ENCODE measurements at places on chromosomes 13 and 19.

GRCh38 chr13:23794267-23795161, 94.7 kb downstream of the MIPEP start:
- DNase-seq = peak; percentile 67

- DNase-seq = peak; percentile 33
Measured at GRCh38 chr13:21537105-21537504, 66.9 kb downstream of the MICU2 start.

- DNase-seq = no peak
Measured at GRCh38 chr13:99726282-99726894, 225.1 kb downstream of the TM9SF2 start.

DNA sequence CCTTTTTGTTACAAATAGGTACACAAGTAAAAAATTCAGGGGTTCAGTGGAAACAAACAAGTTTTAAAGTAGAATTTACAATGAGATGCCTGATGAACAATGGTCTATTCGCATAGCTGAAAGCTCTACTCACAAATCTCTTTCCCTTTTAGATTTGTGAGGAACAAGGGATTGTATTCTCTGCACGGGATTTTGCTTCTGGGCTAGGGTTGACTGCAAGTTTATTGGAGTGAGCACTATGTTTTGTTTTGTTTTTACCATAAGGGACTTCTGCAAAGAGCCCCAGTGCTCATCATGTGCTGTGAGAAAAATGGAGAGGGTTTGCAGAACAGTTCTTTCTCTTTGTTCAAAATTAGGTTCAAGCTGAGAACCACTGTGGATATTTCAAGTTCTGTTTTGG, 160.5 kb downstream of the DLEU7 start:
- DNase-seq = no peak

DNA sequence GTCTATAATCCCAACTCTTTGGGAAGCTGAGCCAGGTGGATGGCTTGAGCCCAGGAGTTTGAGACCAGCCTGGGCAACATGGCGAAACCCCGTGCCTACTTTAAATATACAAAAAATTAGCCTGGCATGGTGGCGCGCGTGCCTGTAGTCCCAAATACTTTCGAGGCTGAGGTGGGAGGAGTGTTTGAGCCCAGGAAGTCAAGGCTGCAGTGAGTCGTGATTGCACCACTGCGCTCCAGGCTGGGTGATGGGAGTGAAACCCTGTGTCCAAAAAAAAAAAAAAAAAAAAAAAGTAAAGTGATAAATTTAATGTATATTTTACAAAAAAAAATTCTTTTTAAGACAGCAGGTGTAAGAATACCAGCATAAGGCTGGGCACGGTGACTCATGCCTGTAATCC, 17.6 kb downstream of the TMEM38A start:
- DNase-seq = no peak

- no peak for DNase-seq
Measured at GRCh38 chr13:44117351-44117750, 237.6 kb downstream of the LACC1 start.

DNA sequence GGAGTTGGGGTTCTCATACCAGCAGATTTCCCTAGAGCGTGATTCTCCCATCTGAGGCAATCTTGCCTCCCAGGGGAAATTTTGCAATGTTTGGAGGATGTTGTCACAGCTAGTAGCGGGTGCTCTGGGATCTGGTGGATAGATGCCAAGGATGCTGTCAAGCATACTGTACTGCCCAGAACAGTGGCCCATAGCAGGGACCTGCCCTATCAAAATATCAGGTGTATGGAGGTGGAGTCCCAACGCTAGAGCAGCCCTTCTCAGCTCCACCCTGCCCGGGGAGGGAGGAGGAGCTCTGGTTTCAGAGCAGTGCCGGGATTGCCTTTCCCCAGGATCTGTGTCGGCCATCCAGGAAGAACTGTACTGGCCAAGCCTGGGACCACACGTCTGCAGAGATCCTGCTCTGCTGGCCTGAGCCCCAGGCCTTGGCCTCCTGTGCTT, 10.9 kb upstream of the QTRT1 start:
- DNase-seq = peak; percentile 63

- no peak for DNase-seq
Measured at GRCh38 chr13:43058831-43059230, 35.4 kb downstream of the DNAJC15 start.

- no peak for DNase-seq
Measured at GRCh38 chr19:17471410-17472125, 1.2 kb downstream of the SLC27A1 start.

DNA sequence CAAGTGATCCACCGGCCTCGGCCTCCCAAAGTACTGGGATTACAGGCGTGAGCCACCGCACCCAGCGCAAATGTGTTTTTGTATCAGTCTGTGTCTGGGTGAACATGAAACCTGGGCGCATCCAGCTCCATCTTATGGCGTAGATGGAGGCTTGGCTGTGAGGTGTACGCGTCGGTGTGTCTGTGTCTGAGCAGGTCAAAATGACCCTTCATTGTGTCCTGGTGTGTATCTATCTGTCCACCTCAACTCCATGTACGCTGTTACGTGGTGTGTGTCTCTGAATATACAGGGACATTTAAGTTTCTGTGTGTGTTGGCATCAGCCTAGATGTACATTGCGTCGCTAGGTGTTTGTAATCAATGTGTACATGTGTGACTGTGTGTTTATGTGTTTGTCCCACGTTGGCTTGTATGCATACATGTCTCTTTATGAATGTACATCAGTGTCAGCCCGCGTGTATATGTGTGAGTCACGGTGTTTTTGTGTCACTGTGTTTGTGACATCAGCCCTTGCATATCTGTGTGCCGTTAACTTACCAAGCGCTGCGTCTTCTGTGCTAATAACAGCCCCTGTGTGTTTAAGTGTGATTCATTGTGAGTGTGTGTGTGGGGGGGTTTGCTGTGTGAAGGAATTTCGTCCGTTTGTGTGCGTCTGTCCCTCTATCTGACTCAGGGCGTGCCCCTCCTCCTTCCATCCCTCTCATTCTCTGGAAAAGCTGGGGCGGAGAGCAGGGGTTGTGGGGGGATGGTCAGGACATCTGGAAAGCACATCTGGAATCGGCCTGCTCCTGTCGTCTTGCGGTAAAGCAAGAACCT, 6.4 kb downstream of the AXL start:
- peak; percentile 100 for DNase-seq

GRCh38 chr13:85565652-85566051, 233.6 kb downstream of the SLITRK6 start:
- no peak for DNase-seq

GRCh38 chr19:49684251-49684982, 5.0 kb upstream of the ADM5 start:
- no peak for DNase-seq

GRCh38 chr13:36490055-36490454, 57.8 kb downstream of the CCNA1 start:
- DNase-seq = no peak

DNA sequence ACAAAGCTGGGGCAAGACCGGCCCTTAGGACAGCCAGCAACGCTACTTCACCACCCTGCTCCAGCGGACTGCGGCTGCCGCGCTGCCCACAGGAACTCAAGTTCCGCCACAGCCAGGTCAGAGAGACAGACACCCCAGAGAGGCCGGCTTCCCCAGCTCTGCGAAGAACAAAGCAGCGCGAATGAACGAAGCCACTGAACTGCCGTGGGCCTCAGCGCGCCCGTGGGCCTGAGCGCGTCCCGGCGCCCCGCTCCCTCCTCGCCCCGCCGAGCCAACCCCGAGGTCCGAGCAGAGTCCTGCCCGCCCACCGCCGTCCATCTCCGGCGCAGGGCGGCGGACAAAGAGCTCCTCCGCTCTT, 158.4 kb downstream of the RNF17 start:
- DNase-seq = peak; percentile 25

DNA sequence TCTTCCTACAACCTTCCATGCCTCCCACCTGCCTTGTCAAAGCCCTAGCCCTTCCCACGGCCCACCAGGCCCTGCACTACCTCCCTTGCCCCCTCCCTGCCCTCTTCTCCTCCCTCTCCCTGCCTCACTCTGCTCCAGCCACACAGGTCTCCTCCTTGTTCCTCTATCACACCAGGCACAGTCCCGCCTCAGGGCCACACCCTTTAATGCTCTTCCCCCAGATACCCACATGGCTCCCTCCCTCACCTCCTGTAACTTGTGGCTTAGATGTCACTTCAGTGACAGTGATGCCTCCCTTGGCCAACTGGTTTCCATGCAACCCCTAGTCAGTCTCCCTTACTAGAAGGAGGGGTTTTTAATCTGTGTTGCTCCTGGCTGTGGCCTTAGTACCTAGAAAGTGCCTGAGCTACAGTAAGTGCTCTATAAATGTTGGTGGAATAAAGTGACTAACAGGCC, 1.3 kb downstream of the SIRT6 start:
- no peak for DNase-seq

- peak; percentile 62 for DNase-seq
Measured at GRCh38 chr19:3668331-3669081, 31.8 kb downstream of the PIP5K1C start.

DNA sequence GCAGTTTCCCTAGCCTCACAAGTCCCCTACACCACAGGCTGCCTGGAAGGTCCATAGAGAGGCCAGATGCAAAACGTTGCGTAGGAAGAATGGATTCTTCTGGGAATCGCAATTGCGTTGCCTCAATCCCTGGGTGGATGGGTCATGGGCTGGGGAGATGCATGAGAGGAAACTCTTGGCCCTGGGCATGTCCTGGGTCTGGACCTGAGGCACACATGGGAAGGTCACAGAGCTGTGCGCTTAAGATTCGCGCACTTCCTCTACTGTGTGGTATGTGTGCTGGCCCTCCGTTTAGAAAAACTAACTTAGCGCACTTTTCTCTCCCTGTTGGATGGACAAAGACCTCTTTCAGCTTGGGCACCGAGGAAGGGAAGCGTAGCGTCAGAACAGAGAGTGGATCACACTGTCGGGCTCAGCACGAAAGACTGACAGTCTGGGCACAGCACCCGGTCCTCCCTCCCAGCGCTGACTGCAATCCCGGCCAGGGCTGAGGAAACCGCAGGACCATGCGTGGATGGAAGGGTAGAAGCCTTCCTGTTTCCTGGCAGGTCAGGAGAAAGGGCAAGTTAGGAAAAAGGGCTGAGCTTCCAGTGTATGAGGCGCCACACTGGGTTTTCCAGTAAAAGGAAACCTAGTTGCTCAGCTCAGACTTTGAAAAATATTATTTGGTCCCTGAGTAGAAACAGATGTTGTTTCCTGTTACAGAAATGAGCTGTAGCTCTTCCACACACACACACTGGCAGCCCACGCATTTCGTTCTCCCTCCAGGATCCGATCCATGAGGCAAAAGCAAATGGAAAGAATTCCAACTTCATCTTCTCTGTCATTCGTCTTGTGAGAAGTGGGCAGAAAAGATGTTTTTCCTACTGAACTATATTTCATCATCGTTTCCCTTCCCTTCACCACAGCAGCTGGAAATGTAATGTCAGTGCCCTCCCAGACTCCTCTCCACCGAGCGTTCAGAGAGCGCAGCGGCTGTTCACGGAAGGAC, 86.0 kb downstream of the ING1 start:
- peak; percentile 98 for DNase-seq

DNA sequence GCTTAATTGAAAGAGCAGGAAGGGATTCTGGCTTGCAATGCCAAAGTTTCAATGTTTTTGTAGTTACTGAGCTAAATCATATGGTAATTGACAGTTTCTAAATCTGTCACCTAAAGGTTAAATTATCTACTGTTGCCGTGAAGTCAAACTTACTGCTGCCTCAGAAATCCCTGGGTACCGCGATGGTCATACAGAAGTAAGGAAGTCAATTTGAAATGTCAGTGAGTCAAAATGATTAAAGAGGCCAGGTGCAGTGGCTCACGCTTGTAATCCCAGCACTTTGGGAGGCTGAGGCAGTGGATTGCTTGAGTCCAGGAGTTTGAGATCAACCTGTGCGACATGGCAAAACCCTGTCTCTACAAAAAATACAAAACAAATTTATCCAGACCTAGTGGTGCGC, 48.8 kb upstream of the TPM4 start:
- no peak for DNase-seq

DNA sequence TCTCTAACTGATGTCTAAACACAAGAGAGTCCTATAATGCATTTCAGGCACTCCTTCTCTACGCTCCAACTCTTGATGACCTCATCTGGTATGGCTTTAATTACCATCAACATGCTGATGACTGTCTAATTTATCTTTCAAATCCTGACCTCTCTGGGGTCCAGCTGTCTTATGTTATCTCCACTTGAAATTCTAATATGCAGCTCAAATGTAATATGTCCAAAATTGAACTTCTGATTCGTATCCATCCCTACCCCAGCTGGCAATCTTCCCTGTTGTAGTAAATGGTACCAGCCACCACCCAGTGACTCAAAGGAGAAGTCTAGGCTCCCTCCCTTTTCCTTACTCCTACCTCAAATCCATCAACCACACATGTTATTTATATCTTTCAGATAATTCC, 288.0 kb upstream of the SLC10A2 start:
- peak; percentile 52 for DNase-seq

DNA sequence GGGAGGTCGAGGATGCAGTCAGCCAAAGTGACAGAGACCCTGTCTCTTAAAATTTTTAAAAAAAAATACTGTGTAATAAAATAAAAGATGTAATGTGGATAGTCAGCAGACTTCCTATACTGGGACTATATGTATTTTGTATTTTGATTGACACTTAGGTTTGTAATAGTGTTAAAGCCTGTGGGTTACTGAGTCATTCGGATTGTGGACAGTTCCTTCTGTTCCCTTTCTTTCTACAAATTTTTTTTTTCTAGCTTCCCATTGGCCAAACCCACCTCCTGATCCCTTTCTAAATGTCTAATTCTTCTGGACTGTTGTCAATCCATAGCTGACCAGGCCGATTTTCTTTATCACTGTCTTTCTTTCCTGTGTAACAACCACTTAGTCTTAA, 108.0 kb downstream of the DNAJC3 start:
- peak; percentile 82 for DNase-seq

DNA sequence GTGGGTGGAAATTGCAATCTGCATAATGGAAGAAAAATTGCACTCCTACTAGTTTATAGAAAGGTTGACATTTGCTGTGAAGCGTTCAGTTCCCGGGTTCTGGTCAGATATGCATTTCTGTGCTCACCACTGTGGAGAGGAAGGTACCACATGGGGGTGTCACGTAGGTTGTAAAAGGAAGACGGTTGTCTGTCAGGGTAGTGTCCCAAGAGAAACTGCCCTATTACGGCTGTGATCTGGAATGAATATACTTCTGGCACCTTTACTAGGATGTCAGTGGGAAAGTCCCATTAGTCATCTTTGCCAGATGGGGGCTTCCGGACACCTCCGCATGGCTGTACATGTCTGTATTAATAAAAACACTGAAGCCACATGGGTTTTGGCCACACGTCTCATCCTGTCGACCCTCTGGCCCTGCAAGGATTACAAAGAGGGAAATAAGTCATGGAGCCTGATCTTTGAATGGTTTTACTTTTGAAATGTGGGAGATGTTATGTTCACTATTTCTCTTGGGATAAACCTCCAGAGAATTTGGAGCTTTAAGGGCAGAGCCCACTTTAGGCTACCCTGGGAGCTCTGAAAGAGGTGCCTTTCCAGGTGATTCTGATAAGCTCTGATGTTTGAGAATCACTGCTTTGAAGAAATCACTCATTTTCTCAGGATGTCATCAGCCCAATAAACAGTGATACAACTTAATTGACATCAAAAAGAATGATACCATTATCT, 133.9 kb downstream of the AKAP11 start:
- DNase-seq = peak; percentile 76

GRCh38 chr19:10389863-10390262, 9.5 kb upstream of the TYK2 start:
- no peak for DNase-seq
